ENCODE measurements at places on chromosomes 12 and 14. TPM values are rescaled to one million over a fixed set of nuclear protein-coding genes. Genes with fewer than 3 reads are reported as not detected.

DNA sequence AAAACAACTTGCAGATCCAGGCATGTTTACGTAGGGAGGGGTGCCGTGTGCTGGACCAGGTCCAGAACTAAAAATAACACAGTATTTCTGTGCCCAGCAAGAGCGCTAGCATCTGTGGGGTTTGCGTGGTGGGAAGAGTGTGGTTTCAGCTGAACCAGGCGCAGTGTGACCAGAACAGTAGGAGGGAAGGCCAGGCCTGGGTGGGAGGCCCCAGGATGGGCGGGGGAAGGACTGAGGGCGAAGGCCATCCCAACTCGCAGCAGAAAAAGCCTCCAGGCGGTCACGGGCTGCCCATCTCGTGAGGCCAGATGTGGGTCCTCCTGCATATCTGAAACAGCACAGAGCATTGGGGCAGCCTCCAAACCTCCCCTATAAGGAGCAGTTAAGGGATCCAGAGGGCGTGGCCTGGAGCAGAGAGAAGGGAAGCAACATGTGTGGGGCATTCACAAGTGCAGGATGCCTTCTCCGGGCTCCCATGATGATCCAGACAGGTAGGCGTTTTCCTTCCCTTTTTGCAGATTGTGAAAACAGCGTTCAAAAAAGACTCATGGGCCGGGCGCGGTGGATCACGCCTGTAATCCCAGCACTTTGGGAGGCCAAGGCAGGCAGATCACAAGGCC is 17.8 kb upstream of the CD9 start:
- DNase-seq, result no peak

DNA sequence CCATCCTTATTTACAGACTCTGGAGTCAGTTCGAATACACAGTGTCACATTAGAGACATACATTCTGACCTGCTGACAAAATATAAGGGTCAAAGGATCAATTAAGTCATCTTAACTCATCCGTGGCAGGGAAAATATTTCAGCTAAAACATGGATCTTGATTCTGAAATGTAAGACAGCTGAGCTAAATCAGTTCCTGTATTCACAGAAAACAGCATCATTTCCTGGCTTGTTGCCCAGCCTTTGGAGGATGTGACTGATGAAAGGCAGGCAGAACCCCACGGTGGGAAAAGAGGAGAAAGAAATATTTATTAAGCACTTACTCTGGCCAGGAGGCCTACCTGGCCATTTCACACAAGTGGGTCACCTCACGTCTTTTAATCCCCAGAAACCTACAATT is 101.9 kb downstream of the GAS2L3 start:
- no peak for DNase-seq

GTF2A1 gene
- total RNA-seq, result 18.0 TPM

DNA sequence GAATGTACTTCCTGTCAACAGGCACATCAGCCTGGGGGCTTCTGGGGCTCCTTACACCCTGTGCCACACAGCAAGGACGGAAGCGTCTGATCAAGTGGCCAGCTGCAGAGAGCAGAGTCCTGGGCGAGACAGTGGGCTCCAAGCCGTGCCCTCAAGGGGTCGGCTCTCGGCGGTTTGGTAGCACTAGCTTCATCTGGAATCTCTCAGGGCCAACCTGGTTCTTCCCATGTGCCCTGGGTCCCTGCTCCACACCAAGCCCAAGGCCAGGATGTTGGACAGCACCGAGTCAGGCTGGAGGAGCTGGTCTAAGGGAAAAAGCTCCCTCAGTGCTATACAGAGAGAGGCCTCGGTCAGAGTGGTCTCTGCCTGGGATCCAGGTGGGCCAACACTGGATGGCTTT is 20.5 kb downstream of the DIO3 start:
- DNase-seq, result no peak

DNA sequence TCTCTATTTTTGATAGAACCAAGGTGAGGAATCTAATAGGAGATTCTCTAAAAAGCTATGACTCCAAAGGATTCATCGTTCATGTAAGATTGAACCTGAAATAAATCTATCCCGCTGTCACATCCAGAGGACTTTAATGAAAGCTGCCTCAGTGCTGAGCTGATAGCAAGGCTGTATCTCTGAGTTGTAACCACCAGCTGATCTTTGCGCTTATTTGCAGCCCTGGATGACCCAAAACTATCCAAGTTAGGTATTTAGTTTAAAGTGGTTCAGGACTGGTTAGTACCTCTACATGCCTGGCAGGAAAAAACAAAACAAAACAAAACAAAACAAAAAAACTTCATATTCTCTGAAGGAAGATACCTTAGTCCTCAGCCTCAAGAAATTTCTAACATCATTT is 8.8 kb upstream of the ANKRD33 start:
- no peak for DNase-seq

COX8C gene
- 0.67 TPM for total RNA-seq

DNA sequence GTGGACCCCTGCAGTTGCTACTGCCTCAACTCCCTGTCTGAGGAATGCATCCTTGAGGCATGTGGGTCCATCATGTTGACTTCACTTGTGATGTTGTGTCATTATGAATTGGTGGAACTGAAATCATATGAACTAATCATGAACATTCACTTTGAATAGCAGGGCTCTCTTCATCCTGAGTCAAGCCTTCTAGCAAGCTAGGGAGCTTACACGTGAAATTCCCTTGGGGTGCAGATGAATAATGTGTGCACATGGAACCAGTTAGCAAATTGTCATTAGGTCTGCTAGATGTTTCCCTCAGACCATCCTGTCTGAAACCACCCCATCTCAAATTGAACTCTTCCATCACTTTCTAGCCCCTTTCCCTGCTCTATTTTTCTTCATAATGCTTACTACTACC is 3.6 kb downstream of the COQ6 start:
- no peak for DNase-seq

DNA sequence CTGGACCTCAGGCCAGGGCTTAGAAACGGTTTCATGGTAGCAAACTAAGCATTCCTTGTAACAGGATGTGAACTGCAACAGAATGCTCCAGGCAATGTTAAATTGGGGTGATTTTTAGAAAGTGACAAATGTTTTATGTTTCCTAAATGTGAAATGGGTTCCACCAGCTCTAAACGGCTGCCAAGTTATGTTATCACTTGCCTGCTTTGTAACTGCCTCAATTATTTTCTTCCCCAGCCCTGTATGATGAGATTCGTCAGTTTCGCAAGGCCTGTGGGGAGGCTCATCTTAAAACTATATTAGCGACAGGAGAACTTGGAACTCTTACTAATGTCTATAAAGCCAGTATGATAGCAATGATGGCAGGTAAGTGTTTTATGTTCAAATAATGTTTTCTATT is 70.9 kb downstream of the DERA start:
- no peak for DNase-seq

DNA sequence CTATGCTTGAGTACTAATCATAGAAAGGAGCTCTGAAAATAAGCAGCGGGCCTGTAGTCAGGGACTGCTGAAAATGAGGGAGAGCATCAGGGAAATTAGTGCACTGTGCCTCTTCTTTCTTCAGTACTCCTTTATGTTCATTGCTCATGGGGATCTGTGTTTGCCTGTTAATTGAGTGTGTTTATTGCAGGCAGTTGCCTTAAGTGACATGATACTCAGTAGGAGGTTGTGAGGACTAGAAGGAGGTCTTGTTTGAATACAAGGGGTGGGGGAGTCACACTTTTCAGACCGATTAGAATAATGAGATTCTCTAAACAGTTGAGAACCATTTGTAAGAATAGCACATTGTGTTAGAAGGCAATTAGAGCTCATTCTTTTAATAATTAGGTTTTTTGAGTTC is 102.6 kb upstream of the SLCO1C1 start:
- DNase-seq, result no peak

GRCh38 chr14:71932229-71932981 is at the start of gene RGS6:
TSS of gene RGS6 (plus strand) at chr14:71932429.
- no peak for DNase-seq

DNA sequence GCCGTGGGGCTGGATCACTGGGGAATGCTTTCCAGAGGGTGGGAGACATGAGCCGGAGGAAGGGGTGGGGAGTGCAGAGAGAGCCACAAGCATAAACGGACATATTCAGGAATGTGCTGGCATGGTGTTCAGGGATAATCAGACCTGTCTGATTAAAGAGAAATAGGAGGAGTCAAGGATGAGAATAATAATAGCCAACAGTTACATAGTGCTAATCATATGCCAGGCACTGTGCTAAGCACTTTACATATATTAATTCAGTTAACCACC is 43.7 kb downstream of the LTBP2 start:
- no peak for DNase-seq

GSG1 gene
- not detected for total RNA-seq

- DNase-seq, result no peak
Observed at GRCh38 chr14:68211421-68211820, 391.8 kb downstream of the RAD51B start.

GRCh38 chr12:6644903-6645302 is 2.3 kb downstream of the ACRBP start:
- no peak for DNase-seq

LMO3 gene
- total RNA-seq, result 0.38 TPM

- no peak for DNase-seq
Observed at GRCh38 chr12:131134523-131135310, 181.0 kb downstream of the ADGRD1 start.

KCNH3 gene
- total RNA-seq, result 0.97 TPM

- no peak for DNase-seq
Observed at GRCh38 chr12:5154091-5154490, 110.4 kb downstream of the KCNA5 start.

DNA sequence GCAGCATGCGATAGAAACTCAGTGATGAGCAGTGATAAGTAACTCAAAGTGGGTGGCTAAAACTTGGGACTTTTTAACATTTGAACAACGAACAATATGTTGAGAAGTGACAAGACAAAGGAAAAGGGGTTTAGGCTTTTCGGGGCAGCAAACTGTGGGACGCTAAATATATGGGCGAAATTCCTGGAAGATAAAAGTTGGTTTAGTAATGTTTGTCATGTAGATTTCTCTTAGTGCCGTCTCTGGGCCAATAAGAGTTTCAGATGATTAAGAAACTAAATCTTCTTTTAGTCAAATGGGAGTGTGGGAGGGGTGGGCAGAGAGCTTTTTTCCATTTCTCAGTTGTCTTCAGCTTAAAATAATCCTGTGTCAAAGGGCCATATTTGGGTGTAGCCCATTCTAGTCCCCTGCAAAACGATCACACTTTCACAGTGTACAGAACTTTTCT is 41.7 kb upstream of the FUT8 start:
- DNase-seq, result no peak

GRCh38 chr12:22069851-22070250 is 23.8 kb downstream of the CMAS start:
- no peak for DNase-seq

TSHR gene
- not detected for total RNA-seq

GRCh38 chr12:30996255-30996654 is 69.7 kb downstream of the TSPAN11 start:
- DNase-seq, result no peak

DNA sequence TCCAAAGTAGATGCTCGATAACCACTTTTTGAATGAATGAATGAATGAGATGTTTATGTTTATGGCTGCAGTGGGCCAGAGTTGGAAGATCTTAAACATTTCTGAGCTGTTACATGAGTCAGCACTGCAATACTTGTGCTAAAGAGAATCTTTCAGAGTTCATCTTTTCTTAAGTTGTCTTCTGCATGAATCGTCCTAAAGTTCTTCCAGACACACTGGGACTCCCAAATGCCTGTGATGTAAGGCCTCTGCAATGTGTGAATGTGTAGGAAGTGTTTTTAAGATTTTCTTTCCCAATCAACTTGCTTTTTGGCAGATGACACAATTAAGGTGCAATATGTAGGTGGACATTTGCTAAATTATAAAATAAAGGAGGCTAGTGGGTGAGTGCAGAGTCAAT is 50.3 kb upstream of the TRIM9 start:
- DNase-seq, result no peak

GRCh38 chr14:65301862-65302539 is 110.5 kb upstream of the FUT8 start:
- no peak for DNase-seq

DNA sequence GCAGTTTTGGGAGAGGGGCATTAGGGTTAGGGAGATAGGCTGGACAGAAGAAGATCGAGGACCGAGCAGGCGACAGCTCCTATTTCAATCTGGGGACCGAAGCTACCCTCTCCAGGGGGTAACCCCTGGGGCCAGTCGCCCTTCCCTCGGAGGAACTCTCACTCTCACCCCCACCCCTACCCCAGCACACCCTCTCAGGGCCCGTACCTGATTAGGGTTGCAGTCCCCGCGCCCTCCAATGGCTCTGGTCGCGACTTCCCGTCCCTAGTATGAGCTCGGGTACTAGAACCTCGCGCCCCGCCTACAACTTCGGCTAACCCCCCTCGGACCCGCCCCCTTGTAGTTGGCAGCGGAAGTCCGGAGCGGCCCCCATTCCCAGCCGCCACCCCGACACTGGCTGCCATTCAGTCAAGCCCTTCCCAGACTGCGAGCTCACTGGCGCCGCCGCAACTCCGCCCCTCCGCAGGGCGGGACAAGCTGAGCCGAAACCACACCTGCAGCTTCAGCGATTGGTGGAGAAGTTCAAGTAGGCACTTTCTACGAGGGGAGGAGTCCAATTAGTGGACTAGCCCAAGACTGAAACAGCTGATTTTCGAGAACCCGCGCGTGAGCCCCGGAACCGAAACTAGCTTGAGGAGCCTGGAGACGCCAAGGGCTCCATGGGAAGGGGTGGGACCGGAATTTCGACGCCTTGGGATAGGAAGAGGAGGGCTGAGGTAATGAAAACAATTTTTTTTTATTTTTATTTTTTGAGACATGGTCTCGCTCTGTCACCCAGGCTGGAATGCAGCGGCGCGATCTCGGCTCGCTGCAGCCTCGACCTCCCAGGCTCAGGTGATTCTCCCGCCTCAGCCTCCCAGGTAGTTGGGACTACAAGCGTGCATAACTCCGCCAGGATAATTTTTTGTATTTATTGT is at the start of gene STAT2:
Gene STAT2 (minus strand): TSS at position 257 of the 917 bp plus-strand sequence. CDS start 3,536 bp downstream, outside the sequence.
- DNase-seq, result peak; percentile 100

DNA sequence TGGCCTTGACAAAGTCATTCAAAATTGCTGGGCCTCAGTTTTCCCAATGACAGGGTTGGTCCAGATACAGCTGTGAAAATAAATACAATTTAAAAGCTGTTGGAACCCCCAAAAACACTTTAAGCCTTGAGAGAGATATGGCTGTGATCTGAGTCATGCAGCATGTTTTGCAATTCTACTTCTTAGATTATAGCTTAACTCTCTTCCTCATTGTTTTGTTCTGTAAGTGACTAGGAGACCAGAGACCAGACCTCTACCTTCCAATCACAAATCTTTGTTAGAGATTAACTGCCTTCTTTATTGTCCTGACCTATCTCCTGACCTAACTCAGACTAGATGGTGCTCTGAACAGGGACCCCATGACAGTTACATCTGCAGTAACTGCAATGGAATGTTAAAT is 198.1 kb downstream of the STXBP6 start:
- no peak for DNase-seq

- no peak for DNase-seq
Observed at GRCh38 chr12:22828066-22828465, 203.1 kb downstream of the ETNK1 start.

FBXW8 gene
- total RNA-seq, result 10.4 TPM

DNA sequence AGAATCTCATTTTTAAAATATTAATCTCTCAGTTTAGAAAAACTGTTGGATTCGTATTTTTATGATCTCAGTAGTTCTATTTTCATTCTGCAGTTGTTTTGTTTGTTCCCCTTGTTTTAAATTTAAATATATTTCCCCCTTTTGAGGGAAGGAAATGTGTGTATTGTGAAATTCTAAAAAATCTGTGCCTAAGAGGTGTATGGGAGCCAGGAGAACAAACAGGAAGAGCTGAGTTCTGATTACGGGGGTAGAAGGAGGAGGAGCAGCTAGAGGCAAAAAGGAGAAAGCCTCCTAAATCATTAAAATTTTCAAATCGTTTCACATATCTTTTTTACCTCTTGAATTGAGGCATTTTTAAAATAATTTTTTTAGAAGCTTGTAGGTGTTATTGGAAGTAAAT is 2.3 kb downstream of the RDH12 start:
- DNase-seq, result no peak
